Stimulated activated CD4-positive, alpha-beta T cell treated with anti-CD3 and anti-CD28 coated beads, Interleukin-1b, Interleukin-23, amount 100 ng/mL, for 24 hours (primary cell): ENCODE measurements at places on chromosomes 4 and X.

DNA sequence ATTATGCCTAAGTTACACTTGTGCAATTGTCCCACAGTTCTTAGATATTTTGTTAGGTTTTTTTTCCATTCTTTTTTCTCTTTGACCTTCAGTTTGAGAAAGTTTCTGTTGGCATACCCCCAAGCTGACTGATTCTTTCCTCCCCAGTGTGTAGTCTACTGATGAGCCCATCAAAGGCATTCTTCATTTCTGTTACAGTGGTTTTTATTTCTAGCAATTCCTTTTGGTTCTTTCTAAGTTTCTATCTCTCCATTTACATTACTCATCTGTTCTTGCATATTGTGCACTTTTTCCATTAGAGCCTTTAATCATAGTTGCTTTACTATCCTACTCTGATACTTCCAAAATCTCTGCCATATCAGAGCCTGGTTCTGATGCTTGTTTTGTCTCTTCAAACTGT lies 31.9 kb downstream of the CASP6 start:
- DNase-seq, result no peak

DNA sequence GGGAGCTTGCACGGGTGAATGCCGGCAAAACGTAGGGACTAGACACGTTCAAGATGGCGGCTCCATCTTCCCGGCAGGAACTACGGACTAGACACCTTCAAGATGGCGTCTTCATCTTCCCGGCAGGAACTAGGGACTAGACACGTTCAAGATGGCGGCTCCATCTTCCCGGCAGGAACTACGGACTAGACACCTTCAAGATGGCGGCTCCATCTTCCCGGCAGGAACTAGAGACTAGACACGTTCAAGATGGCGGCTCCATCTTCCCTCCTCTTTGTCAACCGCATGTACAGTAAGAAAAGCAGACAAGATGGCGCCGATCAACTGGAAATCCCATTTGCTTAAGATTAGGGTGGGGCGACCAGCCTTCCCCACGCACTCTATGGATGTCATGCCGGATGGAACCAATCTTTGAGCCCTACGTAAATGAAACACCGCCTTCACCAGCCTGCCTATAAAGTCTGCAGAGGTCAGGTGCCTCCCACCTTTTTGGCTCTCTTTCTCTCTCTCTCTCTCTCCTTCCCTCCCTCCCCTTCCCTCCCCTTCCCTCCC lies 222.4 kb downstream of the CRLF2 start:
- DNase-seq, result peak; percentile 41

GRCh38 chr4:14023896-14024295 lies 396.4 kb upstream of the BOD1L1 start:
- DNase-seq, result no peak

GRCh38 chr4:94877973-94878372 lies 120.2 kb downstream of the BMPR1B start:
- no peak for DNase-seq

DNA sequence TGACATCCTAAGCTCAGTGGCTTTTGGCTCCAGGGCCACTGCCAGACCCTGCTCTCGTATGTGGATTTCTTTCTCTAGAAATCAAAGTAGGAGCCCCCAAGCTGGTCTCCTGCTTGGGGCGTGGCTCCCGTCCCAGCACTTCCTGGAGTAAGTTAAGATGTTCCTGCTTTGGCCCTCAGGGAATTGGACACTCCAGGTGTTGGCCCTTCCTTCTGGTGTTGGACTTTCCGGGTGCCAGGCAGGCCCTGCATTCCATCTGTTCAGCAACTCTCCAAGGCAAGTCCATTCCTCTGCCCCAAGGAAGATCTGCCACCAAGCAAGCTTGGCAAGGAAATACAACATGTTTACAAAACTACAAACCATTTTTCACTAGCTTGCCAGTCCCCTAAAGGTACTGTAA lies 22.1 kb upstream of the GPC4 start:
- DNase-seq, result no peak

DNA sequence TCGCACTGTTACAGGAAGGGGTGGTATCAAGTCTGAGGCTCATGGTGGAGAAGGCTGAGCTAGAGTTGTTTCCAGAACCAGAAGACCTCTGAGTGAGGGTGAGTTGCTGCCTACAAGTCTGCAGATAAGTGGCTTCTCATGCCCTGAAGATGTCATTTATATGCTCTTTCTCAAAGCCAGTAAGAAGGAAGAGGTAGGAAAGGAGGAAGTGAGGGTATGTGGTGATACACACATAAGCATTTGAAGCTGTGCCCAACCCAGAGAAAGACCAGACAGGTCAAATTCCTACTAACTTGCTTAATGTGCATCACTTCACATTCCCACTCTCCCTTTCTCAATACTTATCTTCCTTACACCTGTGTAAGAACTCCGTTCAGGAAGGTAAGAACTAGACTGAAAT lies at the start of gene PPBP:
Gene PPBP, minus strand, starts transcription at position 130 of the 400 bp plus-strand sequence. Its CDS starts 87 bp downstream, at position 43.
- DNase-seq, result no peak

DNA sequence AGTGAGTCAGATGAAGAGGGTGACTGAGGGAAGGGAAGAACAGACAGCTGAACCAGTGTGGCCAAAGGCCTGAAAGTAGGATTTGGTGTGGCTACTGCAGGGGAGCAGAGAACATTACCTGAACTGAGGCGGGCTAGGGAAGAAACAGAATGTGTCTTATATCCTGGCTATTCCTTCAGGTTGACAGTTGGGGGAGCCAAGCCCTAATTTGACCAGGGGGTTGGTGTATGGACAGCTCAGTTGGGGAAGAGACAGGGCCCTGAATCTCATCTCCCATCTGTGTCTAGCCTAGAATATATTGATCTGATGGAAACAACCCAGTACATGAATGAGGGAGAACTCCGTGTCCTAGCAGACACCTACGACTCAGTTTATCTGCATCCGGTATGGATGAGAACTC lies 4.2 kb downstream of the HDAC6 start:
- DNase-seq, result no peak

- no peak for DNase-seq
Observed at GRCh38 chr4:21915761-21916160, 32.8 kb downstream of the KCNIP4 start.

- DNase-seq, result no peak
Observed at GRCh38 chr4:67087897-67088296, 457.4 kb downstream of the CENPC start.

DNA sequence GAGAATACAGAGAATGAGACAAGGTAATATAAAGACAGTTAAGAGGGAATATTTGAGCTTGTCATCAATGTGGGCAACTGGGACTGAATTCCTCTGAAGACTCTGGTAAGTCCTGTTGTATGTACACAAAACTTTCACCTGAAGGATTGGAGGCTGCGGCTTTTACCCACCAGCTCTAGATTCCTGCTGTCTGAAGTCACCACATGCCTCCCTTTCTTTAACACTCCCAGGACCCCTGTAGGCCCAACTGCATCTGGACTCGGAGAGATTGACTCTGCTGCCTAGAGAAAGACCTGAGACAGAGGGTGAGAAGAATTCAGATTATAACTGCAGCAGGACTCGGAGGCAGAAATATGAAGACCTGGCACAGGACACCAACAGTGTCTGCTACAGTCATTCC lies 1048.0 kb downstream of the PDHA2 start:
- no peak for DNase-seq

DNA sequence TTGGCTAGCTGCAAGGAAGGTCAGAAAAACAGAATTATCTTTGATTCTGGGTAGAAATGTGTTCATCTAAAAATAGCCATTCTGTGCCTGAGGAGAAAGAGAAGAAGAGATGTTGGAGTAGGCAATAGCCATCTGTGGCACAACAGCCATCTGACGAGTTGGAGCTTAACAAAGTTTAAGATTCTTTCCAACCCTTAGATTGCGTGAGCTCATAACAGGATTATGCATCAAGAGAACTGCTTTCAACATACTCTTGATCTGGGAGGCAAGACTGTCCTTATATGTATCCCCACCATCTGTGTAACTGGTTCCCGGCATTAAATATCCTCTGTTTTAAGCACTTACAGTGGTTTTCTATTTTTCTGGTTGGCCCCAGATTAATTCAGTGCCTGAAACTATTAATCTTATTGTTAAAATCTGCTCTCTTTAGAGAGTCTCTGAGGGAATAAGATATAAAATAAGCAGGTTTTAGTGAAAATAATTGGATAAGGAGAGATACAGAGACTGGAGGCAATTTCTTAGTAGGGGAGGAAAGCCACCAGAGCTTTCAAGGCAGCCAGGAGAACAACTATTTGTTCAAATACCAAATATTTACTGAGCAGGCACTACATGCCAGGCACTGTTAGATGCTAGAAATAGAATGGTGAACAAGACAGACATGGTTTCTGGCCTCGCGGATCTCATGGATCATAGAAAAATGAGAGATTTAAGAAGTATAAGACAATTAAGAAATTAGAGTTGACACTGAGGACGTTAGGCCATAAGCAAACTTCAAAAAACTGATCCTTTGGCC lies 398.0 kb downstream of the SMARCA1 start:
- no peak for DNase-seq

DNA sequence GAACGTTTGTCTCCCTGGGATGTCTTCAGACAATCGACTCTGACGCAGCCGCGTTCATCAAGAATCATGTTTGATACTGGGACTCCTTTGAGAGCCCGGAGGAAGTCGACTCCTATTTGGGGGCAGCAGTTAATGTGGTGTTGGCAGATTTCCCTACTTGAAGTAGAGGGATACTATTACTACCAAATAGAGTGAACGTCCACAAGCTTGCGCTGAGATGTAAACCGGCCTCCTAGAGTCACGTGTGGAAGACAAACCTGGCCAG lies 18.7 kb downstream of the PIGG start:
- no peak for DNase-seq

- DNase-seq, result no peak
Observed at GRCh38 chr4:57426779-57427395, 316.7 kb upstream of the IGFBP7 start.

GRCh38 chr4:168888715-168889215 lies 121.3 kb downstream of the CBR4 start:
- no peak for DNase-seq

- DNase-seq, result no peak
Observed at GRCh38 chrX:88425739-88426138, 321.3 kb upstream of the CPXCR1 start.

GRCh38 chr4:115711575-115711974 lies 598.2 kb upstream of the NDST4 start:
- DNase-seq, result no peak

DNA sequence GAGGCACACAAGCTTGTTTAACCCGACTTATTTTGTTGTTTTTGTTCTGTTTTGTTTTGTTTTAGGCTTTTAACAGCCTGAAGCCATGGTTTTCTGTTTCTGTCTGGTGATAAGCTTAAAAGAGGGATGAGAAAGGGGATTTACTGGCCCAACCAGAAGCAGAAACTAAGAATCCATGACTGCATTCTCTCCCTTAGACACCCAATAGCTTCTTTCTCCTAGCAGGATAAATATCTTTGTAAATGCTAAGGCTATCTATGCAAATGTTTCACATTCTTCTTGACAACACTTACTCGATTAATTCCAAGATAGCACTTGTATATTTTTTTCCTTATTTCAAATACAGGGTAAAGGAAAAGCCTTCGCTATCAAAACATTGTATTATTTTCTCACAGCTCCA lies 53.7 kb upstream of the SMAD1 start:
- DNase-seq, result no peak

- no peak for DNase-seq
Observed at GRCh38 chrX:9598344-9598743, 133.5 kb downstream of the TBL1X start.

- DNase-seq, result no peak
Observed at GRCh38 chr4:16035843-16036242, 48.0 kb downstream of the PROM1 start.

DNA sequence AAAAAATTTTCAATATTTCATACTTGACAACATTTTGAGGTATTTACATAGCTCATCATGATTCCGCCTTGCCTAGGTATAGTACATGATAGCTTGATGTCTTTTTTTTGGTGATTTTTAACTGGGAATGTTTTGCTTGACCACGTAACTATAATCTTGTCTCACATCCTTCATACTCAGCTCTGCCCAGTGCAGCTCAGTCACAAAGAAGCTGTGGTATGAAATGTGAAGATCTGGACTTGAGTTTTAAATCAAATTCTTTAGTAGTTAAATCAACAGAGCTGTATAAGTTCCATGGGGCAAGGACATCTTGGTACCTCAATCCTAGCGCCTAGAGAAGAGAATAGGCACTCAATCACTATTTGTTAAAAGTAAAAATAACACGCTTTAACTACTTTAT lies 276.3 kb upstream of the DKK2 start:
- DNase-seq, result no peak

DNA sequence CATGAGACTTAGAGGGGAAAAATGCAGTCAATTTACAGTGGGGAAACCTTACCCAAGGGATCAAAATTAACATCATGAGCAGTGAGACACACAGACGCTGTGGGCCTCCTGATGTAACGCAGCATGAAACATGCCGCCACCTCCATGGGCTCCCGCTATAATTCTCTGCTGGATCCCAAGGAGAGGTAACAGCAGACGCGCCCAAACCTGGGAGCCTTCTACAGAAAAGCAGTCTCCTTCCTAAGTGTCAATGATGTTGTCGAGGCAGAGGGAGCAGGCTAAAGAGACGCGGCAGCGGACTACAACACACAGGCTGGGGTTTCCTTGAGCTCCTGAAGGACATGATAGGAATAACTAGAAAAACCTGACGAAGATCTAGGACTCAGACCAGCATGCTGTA lies 142.3 kb downstream of the AFAP1 start:
- DNase-seq, result no peak
